ENCODE measurements at places on chromosomes 11 and 22.

DNA sequence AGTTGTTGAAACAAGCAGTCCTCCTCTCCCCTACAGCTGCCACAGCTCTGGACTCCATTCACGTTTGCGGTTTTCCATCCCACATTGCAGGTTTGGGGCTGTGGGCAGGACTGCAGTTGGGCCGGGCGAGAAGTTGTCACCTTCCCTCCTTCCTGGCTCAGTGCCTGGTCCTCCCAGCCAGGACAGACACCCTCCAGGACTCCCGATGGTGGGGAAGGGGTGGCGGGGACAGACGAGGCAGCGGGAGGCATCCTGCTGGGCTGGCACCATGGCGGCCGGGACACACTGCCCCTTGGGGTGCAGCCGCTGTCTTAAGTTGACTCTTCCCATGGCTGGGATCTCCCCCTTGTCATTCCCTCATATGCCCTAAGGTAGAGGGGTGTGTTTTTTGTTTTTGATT, 615.2 kb downstream of the BRD1 start:
- no peaks in the 10 kb centered on the region for H3K36me3 ChIP-seq
- DNase-seq: no peak
- H3K27me3 ChIP-seq: no peaks in the 10 kb centered on the region

GRCh38 chr22:20526628-20527355, 19.4 kb downstream of the MED15 start:
- H3K4me1 ChIP-seq: peaks cover 1% of the 10 kb centered on the region
- 0 out of 2 replicates have a peak, but pooled peaks cover 3% of the 10 kb centered on the region for H3K36me3 ChIP-seq
- H3K4me3 ChIP-seq: no peak overlapping the region
- no peak for DNase-seq

- 0 out of 2 replicates have a peak, but pooled peaks cover 2% of the 10 kb centered on the region for H3K36me3 ChIP-seq
- H3K27ac ChIP-seq: no peak overlapping the region
- H3K4me3 ChIP-seq: no peak overlapping the region
- DNase-seq: no peak
- no peaks in the 10 kb centered on the region for H3K27me3 ChIP-seq
- no peaks in the 10 kb centered on the region for H3K4me1 ChIP-seq
Measured at GRCh38 chr11:9550191-9550628, 23.3 kb upstream of the WEE1 start.

DNA sequence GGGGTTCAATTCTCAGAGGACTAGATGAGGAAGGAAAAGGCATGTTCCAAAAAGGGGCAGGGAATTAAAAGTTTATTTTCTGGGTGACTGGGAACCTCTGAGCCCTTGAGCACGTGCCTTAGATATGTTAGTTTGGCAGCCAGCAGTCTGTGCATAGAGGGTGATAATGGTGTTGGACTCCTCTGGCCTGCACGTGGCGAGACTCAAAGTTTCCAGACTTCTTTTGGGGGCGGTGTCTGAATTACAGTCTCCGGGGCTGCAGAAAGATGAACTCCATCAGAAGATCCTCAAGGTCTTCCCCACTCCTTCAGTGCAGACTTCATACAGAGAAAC, 861 bp upstream of the ZNRF3 start:
- H3K4me1 ChIP-seq: peaks cover 4% of the 10 kb centered on the region
- no peak overlapping the region for H3K27ac ChIP-seq
- H3K36me3 ChIP-seq: no peaks in the 10 kb centered on the region
- H3K27me3 ChIP-seq: no peaks in the 10 kb centered on the region
- H3K4me3 ChIP-seq: peak overlapping the region; percentile 48
- no peak for DNase-seq

- no peak for DNase-seq
- H3K27ac ChIP-seq: no peak overlapping the region
- no peak overlapping the region for H3K4me3 ChIP-seq
Measured at GRCh38 chr11:92460213-92460612, 235.6 kb downstream of the FAT3 start.

DNA sequence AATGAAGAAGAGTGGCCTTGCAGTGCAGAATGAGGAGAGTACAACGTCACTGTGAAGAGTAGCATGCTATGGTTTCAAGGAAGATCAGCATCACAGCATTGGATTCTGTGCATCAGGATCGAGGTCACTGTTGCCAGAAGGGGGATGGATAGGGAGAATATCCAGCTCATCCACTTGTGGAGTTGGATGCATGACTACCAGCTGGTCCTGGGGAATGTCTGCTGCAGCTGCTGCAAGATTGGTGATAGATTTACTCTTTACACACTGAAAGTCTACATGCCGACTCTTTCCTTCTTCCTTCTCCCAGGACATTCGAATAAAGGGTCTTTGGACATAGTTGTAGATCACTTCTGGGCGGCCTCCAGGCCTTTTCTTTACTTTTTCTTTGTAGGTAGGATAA, 74.3 kb downstream of the BTBD10 start:
- H3K4me1 ChIP-seq: no peaks in the 10 kb centered on the region
- H3K27me3 ChIP-seq: no peaks in the 10 kb centered on the region
- no peak for DNase-seq

GRCh38 chr22:41398921-41399320, 17.2 kb downstream of the TEF start:
- H3K27ac ChIP-seq: no peak overlapping the region
- no peak for DNase-seq
- H3K27me3 ChIP-seq: no peaks in the 10 kb centered on the region
- no peaks in the 10 kb centered on the region for H3K4me1 ChIP-seq
- 0 out of 2 replicates have a peak, but pooled peaks cover 2% of the 10 kb centered on the region for H3K36me3 ChIP-seq
- H3K4me3 ChIP-seq: no peak overlapping the region

DNA sequence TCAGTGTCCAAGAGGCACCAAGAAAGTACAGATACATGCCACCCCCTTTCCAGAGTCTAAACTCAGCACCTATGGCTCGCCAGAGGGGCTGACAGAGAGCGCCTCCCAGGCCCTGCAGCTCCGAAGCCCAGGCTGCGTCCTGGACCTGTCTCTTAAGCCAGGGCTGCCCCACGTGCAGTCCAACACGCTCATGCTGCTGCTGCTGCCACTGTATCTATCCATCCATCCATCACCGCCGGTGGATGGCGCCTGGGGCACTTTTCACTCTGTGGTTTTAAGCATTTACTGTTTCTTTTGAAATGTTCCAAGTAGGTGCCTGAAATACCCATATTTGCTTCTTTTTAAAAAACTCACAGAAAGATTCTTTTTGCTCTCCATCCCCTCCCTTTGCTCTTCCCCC, 41.8 kb downstream of the MACROD1 start:
- H3K36me3 ChIP-seq: 0 out of 2 replicates have a peak, but pooled peaks cover 2% of the 10 kb centered on the region
- peaks cover 16% of the 10 kb centered on the region for H3K4me1 ChIP-seq
- no peaks in the 10 kb centered on the region for H3K27me3 ChIP-seq
- H3K4me3 ChIP-seq: no peak overlapping the region
- DNase-seq: no peak
- H3K27ac ChIP-seq: no peak overlapping the region

DNA sequence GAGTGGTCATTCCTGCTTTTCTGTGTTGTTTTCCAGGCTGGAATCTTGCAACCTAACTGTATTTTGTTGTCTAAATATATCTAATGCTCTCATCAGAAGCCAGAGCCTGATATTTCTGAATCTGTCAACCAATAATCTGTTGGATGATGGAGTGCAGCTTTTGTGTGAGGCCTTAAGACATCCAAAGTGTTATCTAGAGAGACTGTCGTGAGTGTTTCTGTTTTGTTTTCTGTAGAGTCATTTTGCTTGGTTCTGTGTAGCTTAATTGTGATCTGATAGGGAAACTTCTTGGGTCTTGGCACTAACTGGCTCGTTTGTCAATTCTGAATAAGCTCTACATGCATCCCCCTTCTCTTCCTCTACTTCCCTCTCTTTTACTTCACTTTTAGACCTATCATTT, 31.2 kb upstream of the RBMXL2 start:
- DNase-seq: no peak
- no peak overlapping the region for H3K4me3 ChIP-seq
- H3K4me1 ChIP-seq: peaks cover 2% of the 10 kb centered on the region
- H3K27ac ChIP-seq: no peak overlapping the region

DNA sequence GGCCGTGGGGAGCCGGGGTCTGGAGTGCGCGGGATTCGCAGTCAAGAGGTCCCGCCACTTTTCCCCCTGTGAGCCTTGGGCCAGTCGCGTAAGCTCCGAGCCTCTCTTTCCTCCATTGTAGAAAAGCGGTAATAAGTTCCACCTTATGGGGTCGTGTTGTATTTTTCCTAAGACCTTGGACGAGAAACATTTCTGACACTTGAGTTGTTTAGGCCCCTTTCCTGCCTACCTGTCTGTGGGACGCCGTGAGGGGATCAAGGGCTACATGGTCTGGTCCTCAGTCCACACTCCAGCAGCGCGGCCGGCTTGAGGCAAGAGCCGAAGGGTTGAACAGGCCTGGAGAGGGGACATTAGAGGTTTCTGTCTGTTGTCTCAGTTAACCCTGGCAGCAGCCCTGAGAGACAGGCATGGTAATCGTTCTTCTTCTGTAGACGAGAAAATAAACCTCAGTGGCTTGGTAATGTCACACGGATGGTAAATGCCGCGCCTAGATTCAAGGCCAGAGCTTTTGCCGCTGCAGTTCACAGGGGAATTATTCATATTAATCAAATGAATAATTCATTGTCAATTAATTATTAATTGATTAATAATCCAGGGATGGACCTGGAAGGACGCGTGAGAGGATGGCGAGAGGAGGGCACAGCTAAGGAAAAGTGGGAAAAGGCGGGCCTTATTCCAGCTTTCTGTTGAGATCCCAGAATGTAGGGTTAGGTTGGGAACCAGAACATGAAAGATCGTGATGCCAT, 545 bp downstream of the FEN1 start:
- no peaks in the 10 kb centered on the region for H3K4me1 ChIP-seq
- no peaks in the 10 kb centered on the region for H3K27me3 ChIP-seq
- peak overlapping the region; percentile 64 for H3K4me3 ChIP-seq
- H3K27ac ChIP-seq: no peak overlapping the region
- no peak for DNase-seq

DNA sequence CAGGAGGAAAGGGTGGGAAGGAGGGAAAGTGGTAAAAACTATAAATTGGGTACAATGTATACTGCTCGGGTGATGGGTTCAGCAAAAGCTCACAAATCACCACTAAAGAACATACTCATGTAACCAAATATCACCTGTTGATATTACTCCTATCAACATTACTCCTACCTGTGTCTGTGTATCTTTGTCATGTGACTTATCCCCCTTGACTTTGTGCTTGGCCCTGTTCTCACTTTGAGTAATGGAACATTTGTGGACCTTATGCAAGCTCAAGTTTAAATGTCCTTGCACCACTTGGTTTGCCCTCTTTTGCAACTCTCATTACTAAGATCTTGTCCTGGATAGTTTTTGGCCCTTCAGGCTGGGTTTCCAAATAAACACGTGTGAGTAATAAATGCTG, 39.0 kb downstream of the ZNF280B start:
- H3K36me3 ChIP-seq: no peaks in the 10 kb centered on the region
- H3K27ac ChIP-seq: no peak overlapping the region
- no peaks in the 10 kb centered on the region for H3K4me1 ChIP-seq
- no peak for DNase-seq
- H3K4me3 ChIP-seq: no peak overlapping the region

GRCh38 chr22:45240104-45240809, 437 bp downstream of the KIAA0930 start:
- H3K36me3 ChIP-seq: no peaks in the 10 kb centered on the region
- no peak for DNase-seq
- H3K27me3 ChIP-seq: no peaks in the 10 kb centered on the region
- peak overlapping the region; percentile 53 for H3K4me3 ChIP-seq

GRCh38 chr11:73372375-73372993, 3.7 kb upstream of the RELT start:
- no peak overlapping the region for H3K4me3 ChIP-seq
- H3K36me3 ChIP-seq: no peaks in the 10 kb centered on the region
- H3K27me3 ChIP-seq: no peaks in the 10 kb centered on the region

DNA sequence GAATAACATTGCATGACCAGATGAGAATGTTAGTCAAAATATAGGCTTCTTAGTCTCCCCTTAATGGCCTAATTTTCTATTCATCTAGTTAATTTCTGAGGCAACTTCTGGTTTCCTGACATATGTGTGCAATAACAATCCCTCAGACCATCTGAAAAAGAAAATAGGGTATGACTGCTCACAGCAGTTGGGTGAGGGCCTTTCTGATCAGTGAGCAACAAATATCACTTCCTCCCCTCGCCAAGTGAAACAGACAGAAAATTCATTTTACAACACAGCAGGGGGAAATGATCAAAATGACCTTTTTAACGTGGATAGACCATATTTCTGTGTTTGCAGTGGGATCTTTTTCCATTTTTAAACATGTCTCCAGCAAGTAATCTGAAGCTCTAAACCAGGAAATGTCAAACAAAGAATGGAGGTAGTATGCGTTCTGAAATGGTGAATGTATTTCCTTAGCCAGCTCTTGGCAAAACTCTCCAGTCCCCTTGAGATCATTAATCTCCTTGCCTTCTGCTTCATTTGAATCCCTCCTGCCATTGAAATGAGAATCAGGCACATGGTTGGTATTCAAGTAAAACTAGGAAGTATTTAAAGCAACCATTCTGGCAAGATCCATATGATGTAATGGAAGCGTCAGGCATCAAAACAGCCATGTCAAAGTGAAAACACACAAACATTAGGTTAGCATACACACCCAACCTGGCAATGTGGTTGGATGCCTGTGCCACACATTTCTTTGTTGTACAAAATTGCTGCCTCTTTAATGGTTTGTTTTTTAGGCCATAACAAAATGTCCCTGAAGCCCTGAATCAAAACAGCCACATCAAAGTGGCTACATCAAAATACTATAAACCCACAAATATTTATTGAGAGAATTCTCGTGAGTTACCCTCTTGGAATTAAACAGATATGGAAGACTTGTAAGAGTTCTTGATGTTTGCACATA, 100.1 kb downstream of the SLC1A2 start:
- H3K27ac ChIP-seq: no peak overlapping the region
- H3K4me3 ChIP-seq: no peak overlapping the region
- H3K4me1 ChIP-seq: 0 out of 2 replicates have a peak, but pooled peaks cover 3% of the 10 kb centered on the region
- H3K27me3 ChIP-seq: no peaks in the 10 kb centered on the region
- no peak for DNase-seq

Data from iPS DF 6.9 (cell line).